ENCODE measurements at places on chromosomes 5 and 9.

DNA sequence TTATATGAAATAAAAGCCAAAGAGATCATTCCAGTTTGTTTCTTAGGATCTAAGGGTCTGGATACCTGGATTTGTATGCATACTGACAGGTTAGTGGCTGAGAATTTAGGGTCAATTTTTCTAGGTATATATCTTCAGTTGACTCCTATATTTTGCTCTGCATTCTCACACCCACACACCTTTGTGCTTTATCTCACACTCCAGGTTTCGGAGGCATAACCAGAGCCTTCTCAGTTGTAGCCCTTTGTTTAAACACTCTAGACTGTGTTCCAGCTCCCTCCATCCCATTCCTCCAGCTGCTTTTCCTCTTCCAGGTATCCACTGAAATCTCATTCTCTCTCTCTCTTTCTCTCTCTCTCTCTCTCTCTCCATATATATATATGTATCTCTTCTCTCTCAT is 10.6 kb upstream of the MOCS2 start:
- no peak for DNase-seq

- no peak for DNase-seq
Measured at GRCh38 chr5:170638051-170638450, 134.2 kb downstream of the KCNIP1 start.

DNA sequence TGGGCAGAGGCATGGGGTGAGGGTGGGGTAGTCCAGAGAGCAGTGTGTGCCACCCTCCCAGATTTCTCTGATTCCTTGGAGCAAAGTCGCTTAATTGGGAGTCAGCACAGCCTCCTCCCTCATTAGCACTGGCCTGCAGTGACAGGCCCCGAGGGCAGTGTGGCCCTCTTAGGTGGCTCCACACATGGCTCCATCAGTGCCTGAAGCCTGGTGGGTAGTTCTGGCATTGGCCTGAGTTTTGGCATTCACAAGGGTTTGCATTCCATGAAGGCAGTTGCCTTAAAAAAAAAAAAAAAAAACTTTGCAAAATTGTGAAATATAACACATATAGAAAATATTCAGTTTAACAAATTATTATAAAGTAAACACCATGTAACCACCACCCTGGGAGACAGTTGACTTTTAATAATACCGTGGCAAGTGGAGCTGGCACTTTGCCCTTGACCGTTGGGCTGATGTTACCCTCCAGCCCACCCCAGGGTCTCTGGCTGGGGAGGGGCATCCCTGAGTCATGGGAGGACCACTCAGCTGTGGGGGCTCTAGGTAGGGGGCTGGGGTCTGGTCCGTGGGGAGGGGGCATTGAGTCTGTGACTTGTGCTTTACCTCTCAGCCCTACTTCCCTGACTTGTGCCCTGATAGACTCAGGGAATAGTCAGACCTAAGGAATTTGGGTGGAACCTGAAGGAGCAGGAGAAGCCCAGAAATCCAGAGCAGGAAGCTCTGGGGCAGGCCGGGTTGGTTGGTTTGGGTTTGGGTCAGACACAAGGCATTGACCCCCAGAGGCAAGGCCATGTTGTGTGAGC is 51.3 kb upstream of the PITX1 start:
- DNase-seq = no peak

GRCh38 chr9:2838371-2839000 is 5.4 kb downstream of the PUM3 start:
- DNase-seq = no peak

DNA sequence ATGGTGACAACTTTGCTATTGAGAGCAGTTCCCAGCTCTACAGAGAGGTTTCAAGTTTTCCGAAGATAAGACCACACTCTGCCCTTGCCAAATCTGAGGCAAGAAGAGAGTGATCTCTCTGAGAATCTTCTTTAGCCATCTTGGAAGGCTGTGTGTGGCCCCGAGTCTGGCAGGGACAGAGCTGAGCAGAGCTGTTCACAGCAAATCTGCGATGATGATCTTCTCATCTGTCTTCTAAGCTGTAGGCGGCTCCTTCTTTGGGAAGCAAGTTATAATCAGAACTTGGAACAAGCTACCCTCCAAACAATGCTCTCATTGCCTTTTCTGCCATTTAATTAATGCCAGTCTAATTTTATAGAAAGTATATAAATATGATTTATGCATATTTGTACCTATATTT is 379.0 kb upstream of the MEF2C start:
- DNase-seq = no peak

- no peak for DNase-seq
Measured at GRCh38 chr5:35026941-35027340, 20.8 kb downstream of the AGXT2 start.

GRCh38 chr9:94875300-94876020 is 149.0 kb downstream of the AOPEP start:
- no peak for DNase-seq

- no peak for DNase-seq
Measured at GRCh38 chr9:3464033-3464638, 61.7 kb downstream of the RFX3 start.

DNA sequence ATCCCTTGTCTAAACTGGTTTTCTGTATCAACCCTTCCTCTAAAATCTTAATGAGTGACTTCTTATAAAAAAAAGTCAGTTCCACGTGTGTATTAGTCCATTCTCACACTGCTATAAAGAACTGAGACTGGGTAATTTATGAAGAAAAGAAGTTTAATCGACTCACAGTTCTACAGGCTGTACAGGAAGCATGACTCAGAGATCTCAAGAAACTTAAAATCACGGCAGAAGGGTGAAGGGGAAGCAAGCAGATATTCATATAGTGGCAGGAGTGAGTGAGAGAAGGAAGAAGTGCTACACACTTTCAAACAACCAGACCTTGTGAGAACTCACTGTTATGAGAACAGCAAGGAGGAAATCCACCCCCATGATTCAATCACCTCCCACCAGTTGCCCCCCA is 307.8 kb upstream of the ARRDC3 start:
- DNase-seq = no peak

DNA sequence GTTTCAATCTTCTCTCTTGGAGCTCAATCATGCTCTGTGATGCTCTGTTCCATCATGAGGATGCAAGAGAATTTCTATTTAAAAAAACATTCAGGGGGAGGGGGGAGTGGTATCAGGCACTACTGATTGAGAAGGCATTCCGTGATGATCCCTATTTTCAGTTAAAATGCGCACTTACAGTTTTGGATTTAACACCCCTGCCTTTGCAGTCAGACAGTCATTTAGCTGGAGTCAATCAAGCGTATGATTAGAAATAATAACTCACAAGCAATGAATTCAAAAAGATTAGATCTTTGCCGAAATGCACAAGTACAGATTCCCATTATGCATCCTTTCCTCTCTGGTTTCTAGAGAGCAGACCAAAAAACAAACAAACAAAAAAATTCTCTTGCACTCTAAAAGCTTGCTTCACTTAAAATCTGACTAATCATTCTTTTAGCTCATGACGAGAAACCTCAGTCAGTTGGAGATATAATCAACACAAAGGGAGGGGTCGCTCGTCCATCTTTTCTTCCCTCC is 55.4 kb downstream of the EFNA5 start:
- DNase-seq = no peak

GRCh38 chr9:7936163-7936562 is 136.6 kb upstream of the DMAC1 start:
- no peak for DNase-seq

Data from adrenal gland (tissue), 19 donors.